ENCODE measurements at places on chromosomes 2 and 18.
A peak's percentile ranks its signal among the peaks of the same experiment; 100 is the strongest.

DNA sequence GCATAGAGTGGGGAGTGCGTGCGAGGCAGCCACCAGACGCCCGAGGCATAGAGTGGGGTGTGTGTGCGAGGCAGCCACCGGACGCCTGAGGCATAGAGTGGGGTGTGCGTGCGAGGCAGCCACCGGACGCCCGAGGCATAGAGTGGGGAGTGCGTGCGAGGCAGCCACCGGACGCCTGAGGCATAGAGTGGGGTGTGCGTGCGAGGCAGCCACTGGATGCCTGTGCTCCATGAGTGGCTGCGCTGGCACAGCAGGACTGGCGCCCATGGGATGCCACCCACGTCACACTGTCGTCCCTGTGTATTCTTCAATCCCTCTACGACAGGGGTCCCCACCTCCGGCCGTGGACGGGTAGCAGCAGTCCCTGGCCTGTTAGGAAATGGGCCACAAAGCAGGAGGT lies 221.9 kb downstream of the HDAC4 start:
- DNase-seq = no peak

DNA sequence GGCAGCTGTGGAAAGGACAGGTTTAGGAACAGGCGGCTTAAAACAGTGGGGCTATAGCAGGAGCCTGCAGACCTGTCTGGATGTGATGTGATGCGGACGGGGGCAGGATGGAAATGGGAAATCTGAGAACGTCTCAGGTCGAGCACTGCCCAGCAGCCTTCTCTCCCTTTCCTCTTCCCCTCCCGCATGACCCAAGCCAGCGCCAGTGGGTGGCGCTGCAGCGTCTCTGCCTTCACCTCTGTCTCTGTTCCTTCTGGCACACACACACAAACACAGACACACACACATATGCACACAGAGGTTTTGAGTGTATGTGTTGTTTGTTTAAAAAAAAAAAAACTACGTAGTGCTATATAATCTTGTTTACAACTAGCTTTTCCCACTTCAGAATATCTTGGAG lies 82.0 kb upstream of the SLC66A3 start:
- peak; percentile 23 for DNase-seq

- DNase-seq = no peak
Measured at GRCh38 chr18:49628881-49629795, 67.3 kb downstream of the LIPG start.

GRCh38 chr2:232901736-232902578 lies 31.9 kb downstream of the SNORC start:
- DNase-seq = peak; percentile 88

GRCh38 chr18:393574-393957 lies 106.9 kb downstream of the COLEC12 start:
- DNase-seq = no peak
